Gastroesophageal sphincter (tissue), 4 donors: ENCODE measurements at places on chromosomes 1 and 21. TPM values are rescaled to one million over a fixed set of nuclear protein-coding genes. Genes with fewer than 3 reads are reported as not detected.

The ADGRL2 gene
- 98.1 TPM for total RNA-seq

The VWA1 gene
- 137 TPM for total RNA-seq

The CFHR1 gene
- not detected for total RNA-seq

- ATAC-seq = no peak
Measured at GRCh38 chr1:94160811-94161210, 39.9 kb upstream of the ABCA4 start.

DNA sequence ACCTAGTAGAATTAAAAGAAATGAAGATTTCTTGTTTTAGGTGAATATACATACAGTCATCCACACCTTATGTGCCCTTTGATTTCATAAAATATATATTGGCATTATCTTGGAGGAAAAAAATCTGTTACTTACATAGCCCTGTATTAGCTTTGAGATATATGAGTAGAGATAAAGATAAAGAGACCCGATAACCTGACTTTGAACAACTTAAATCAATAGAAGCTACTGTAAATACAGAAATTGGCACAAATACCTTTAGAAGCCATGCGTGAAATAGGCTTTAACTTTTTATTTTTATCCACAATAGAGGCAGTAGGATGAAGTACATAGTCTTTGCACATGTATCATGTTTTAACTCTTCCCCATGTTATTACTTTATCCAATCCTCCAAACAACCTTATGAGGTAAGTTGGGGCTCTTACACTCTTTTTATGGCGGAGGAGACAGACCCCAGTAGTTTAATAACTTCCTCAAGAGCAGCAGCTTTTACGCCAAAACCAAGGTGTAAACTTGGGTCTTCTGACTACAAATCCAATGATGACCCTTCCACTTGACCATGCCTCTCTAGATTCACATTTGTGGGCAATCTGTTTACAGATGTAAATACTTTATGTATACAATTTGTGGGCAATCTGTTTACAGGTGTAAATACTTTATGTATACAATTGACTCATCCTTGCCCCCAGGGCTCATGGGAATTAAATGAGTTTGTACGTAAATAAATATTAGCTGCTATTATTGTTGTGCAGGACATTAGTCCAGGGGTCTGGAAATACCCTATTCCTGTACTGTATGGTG lies 2.1 kb downstream of the CD55 start:
- no peak for ATAC-seq

GRCh38 chr1:206804156-206804737 lies 32.0 kb upstream of the IL10 start:
- no peak for ATAC-seq

DNA sequence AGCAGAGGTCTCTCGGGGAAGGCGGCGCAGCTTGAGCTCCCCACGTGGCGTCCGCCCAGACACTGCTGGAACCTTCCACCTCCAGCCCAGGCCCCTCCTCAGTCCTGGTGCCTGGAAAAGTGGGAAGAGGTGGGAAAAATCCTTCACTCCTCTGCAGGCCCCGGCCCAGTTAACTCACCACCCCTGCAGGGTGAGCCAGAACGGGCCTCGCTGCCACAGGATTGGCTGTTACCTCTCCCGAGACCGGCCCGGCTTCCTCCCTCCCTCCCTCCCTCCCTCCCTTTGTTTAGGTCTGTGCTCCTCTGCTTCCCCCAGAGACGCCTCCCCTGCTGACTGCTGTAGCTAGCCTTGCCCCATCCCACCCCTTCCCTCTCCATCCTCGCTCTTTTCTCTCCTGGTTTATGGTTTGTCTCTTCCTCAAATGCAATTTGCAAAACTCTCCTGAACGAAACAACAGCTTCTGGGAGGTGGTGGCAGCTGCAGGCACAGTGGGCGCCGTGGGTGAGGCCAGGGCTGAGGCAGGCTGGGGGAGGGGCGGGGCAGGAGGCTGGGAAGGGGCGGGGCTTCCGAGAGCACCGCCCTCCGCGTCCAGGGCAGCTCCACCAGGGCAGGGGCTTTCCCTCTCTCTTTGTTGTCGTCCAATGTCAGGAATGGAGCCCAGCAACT lies 6.5 kb downstream of the CAPN9 start:
- ATAC-seq = no peak

GRCh38 chr1:231177226-231177625 lies 15.4 kb downstream of the TRIM67 start:
- ATAC-seq = no peak
